ENCODE measurements at places on chromosomes 11 and 22. TPM values are rescaled to one million over a fixed set of nuclear protein-coding genes. Genes with fewer than 3 reads are reported as not detected.

PCF11 gene
- 77.2 TPM for total RNA-seq

RASGRP2 gene
- total RNA-seq = 5.3 TPM

GPHA2 gene
- 0.94 TPM for total RNA-seq

KCTD14 gene
- total RNA-seq = 15.6 TPM

SLC5A1 gene
- total RNA-seq = not detected

UBE4A gene
- 57.3 TPM for total RNA-seq

DNA sequence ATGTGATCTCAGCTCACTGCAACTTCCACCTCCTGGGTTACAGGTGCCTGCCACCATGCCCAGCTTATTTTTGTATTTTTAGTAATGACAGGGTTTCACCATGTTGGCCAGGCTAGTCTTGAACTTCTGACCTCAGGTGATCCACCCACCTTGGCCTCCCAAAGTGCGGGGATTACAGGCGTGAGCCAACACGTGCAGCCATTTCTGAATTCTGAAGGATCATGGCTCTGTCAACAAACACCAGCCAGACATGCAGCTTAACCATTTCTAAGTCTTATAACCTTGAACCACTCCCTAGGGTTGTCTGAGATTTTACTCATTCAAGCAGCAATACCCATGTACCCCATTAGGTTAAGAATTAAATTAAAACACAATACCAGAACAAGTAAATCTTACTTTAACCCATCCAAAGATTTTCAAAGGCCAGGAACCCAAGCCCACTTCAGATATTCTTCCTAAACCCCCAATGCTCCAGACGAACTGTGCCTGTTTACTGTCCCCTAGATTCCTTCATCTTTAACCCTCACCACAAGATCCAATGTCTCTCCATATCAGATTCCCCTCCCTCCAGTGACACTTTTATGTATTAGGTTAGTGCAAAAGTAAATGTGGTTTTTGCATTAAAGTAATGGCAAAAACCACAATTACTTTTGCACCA lies 4.0 kb downstream of the RPS13 start:
- DNase-seq = no peak

- no peak for DNase-seq
Observed at GRCh38 chr22:19045094-19045493, 77.1 kb downstream of the DGCR2 start.

GRCh38 chr11:83681031-83681781 lies 395.0 kb upstream of the CCDC90B start:
- DNase-seq = peak; percentile 17

- peak; percentile 62 for DNase-seq
Observed at GRCh38 chr11:61917334-61918109, at the start of gene RAB3IL1. Gene RAB3IL1 (minus strand): TSS chr11:61917566. CDS start chr11:61917367, 199 bp downstream.

GRCh38 chr11:130533113-130533798 lies 84.8 kb downstream of the ADAMTS15 start:
- DNase-seq = peak; percentile 31
